A549 (cell line): ENCODE measurements at places on chromosomes 4 and X. TPM values are rescaled to one million over a fixed set of nuclear protein-coding genes. Genes with fewer than 3 reads are reported as not detected.

Gene PIR
- 62.7 to 66.0 TPM (median 63.3 TPM) in 3 replicates for polyA plus RNA-seq

- DNase-seq, result no peak
Measured at GRCh38 chr4:38682336-38682735, 18.3 kb downstream of the KLF3 start.

Gene MXRA5
- polyA plus RNA-seq, result not detected in 3 replicates

DNA sequence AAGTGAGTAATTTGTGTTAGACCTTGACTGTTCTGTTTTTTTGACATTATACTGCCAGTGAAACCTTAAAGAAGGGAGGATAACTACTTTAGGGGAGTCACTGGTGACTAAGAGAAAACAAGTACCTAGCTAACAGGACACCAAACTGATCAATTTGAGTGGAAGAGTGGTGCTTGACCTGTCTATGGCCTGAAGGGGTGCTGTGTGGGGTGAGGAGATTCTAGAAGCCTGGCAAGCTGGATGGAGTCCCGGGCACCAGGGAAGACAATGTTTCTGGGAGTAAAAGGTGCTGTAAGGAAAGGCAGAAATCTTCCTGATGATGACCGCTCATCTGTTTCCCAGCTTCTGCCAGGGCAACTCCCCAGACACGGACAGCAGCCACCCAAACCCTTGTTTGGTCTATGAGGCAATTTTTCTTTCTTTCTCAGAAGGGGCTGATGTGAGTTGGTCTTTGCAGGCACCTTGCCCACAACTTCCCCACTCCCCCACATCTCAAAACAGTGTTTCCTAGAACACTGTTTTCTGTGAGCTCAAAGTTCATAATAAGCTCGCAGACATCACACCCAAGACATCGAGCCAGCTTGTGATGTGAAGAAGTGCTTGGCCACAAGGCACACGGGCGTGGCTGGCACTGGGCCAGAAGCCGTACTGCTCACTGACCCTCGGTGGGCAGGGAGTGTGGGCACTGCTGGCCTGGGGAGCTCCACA, 4.6 kb downstream of the TXK start:
- peak; percentile 13 for DNase-seq

DNA sequence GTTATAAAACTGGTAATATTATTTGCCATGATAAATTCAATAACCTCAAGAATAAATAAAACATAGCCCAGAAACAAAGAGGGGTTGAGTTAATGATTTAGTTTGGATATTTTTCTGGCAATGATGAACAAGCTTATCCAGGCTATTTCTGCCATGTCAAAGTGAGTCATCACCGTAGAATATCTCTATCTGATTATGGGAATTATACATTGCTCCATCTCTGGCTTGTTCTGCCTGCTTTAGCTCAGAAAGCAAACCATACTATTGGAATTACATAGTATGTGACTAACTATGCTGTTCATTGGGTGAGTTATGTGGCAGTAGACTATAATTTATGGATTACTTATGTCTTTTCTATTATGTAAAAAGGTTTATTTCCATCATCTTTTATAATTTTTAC, 680.1 kb upstream of the AADAT start:
- no peak for DNase-seq

- peak; percentile 30 for DNase-seq
Measured at GRCh38 chr4:7124689-7125442, 57.0 kb upstream of the GRPEL1 start.

DNA sequence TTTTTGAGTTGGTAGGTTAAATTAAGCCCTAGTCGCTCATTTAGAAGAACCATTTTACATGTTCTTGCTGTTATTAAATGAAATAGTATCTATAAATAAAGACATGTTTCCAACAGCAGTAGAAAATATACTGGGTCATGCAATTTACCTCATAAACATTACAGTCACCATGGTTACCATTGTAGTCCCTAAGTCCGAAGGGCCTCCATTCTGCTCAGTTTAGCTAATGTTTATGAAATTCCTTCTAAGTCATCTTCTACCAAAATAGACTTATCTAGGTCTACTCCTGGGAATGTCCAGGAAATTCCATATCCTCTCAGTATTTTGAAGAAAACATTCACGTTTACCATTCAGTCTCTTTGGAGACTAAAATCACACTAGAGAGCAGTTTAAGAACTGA, 292.5 kb upstream of the DCAF8L1 start:
- DNase-seq, result no peak

DNA sequence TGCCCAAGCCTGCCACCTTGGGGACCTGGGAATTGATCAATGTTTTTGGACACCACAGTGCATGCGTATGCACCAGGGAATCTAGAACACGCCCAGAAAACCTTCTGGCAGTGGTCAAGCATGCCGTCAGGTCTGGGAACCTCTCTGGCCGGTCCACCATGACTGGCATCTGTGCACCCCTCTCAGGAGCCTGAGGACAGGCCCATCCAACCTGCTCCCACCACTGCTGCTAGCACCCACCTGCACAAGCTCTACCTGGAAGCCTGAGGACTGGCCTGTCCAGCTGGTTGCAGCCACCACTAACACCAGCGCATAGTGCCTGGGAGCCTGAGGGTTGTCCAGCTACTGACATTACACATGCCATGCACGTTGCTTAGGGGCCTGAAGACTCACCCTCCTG, 162.1 kb upstream of the GALNTL6 start:
- no peak for DNase-seq

GRCh38 chr4:129379429-129379828, 283.5 kb downstream of the C4orf33 start:
- no peak for DNase-seq

DNA sequence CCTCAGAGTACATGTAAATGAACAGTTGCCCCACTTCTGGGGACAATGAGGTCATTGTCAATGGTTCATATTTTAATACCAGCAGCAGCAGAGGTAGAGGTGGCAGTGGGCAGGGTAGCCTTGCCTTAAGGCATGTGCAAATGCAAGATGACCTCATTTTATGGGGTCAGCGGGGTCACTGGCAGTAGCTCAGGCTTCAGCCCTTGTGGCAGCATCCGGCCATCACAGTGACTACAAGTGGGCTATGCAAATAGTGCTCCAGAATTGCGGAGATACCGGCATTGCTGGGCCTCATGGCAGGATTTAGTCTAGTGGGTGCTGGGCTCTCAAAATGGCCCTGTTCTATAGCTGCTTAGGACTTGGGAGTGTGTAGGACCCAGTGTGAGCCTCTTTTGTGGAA, 144.7 kb downstream of the FAM47A start:
- no peak for DNase-seq

DNA sequence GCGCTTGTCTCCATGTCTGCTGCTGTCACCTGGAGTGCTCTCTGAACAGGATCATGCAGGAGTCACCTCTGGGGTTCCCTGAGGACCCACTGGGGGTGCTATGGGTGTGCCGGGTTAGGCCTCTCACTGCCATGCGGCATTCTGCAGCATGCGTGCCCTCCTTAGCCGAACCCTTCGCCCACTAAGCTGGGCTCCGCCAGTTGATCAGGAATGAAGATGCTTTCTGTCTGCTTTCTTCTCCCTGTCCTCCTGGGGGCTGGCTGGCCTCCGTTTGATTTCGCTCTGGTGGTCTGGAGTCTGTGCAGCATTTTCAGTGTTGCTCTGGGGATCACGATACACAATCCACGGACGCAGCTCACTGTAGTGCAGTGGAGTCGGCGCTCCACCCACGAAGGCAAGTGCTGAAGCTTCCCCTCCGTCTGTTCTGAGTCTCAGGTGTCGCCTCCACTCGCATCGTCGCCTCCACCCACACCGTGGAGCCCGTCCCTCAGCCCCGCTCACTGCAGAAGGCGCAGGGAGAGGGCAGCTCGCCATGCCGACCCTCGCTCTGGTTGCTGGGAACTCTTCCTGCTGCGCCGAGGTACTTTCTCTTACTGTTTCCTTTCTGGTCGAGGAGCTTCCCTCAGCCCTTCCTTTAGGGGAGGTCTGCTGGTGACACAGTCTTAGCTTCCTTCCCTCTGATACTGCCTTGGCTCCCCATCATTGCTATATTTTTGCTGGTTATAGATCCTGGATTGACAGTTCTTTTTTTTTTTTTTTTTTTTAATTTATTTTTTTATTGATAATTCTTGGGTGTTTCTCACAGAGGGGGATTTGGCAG, 29.2 kb downstream of the LETM1 start:
- no peak for DNase-seq

DNA sequence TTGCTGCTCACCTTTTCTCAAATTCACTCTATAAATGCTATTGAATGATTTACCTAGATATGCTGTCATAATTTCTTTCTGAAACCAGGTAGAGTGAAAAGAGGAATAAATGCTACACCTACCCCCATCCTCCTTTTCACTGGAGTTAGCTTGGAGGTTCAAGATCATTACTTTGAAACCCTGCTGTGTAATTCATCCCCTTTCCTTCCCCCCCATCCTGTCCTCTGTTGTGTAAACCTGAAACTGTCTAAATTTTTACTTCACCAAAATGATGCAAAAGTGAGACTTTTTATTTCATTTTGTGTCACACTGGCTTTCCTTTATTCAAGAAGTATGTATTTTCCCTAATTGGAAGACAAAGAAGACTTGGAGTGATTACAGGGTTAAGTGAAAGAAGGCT, 5.4 kb downstream of the ZCCHC18 start:
- no peak for DNase-seq

DNA sequence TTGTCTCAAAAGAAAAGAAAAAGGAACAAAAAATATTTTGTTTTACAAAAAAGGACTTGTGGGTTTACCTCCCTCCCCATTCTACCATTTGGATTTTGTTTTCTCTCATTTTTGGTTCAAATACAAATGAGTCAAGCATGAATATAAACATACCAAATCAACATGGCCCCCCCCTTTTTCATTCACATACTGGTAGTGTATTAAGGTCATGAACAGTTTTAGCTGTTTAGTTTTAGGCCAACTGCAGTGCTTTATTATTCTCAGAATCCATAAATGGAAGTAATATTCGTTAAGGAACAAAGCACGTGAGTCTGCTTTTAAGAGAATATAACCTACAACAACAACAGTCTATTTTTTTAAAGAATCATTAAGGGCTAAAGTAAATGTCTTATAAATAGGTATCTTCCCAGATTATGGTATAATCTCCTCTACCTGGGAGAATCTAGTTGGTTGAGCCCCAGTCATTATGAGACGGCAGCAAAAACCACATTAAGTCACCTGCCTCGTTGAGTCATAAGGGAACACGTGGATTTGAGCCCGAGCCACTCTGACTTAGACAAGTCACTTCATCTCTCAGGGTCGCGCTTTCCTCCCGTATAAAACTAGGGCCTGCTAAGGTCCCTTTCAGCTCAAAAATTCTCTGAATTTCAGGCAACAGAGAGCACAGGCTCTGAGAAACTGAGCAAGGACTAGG, 26.7 kb downstream of the BCLAF3 start:
- DNase-seq, result no peak

- DNase-seq, result no peak
Measured at GRCh38 chr4:81152839-81153713, 61.9 kb downstream of the PRKG2 start.

DNA sequence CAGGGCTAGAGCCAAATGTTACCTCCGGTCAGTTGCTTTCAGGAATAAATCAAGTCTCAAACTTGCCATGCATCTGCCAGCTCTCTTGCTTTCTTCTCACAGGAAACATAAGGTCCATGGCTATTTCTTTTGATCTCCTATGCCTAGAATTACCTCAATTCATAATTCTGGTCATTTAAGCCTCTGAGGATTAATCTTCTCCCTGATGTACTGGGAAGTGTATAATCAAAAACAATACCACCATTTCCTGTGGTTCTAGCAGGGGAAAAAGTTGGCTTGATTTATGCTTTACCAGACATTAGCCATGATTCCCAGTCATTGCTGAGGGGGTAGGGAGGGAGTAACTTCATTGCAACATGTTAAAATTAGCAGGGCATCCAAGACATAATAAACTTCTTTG, 268.7 kb upstream of the EMCN start:
- no peak for DNase-seq

Gene EFHC2
- polyA plus RNA-seq, result 0.31 to 0.48 TPM (median 0.37 TPM) in 3 replicates

Gene MAMLD1
- 2.3 to 2.5 TPM (median 2.4 TPM) in 3 replicates for polyA plus RNA-seq

Gene PITX2
- polyA plus RNA-seq, result 1.5 to 2.6 TPM (median 2.2 TPM) in 3 replicates

DNA sequence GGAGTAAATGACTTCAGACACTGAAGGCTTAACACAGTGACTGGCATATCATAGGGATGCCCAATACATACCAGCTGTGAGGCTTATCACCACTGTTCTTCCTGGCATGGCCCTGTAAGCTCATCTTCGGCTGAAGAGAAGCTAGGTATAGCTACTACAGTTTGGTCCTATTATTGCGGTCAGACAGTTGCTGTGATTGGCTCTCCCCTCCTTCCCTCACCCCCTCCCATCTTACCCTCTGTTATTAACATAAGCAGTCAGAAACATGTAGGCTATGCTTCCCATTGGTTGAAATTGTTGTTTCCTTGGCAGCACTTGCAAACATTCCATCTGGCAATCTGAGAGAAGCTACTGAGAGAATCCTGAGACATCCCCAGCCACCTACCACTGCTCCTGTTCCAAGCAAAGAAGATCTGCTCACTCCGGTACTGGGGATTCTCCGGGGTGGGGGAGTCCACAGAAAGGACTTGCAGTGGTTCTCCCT, at the start of gene AKAP14:
Gene AKAP14 (plus strand): TSS at position 51 of the 484 bp plus-strand sequence. CDS start 7,331 bp downstream, outside the sequence.
- DNase-seq, result no peak

Gene TMEM131L
- polyA plus RNA-seq, result 3.4 to 4.5 TPM (median 3.9 TPM) in 3 replicates

- no peak for DNase-seq
Measured at GRCh38 chr4:146142768-146143167, 32.8 kb upstream of the LSM6 start.

DNA sequence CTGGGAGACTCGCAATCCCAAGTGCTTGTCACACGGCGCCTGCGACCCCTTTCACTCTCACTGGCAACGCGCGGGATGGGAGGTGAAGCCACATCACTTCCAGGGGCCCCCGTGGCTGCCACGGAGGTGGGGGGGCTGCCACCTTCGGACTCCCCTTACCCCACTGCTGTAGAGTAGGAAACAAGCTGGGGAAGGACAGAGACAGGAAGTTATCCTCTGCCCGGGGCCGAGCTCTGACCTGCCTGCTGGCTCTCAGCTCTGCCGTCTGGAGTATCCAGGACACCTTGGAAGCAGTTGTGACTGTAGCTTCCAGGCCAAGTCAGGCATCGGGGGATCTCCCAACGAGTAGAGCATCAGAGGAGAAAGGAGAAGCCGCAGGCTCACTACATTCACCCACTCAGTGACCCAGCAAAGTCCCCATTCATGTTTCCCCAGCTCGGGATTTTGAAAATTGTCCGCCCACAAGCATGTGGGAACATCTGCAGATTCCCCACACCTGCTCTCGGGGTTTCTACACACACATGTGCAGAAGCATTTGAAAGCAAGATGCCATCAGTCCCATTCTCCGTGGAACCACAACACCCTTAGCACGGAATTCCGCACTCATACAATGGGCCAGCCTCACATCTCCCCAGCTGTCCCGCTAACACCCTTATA, 10.8 kb downstream of the PDZD4 start:
- DNase-seq, result no peak

GRCh38 chr4:24394041-24394440, 190.3 kb downstream of the DHX15 start:
- DNase-seq, result no peak

GRCh38 chrX:55659931-55660330, 36.7 kb downstream of the FOXR2 start:
- DNase-seq, result no peak

Gene AVPR2
- polyA plus RNA-seq, result 0.05 TPM in 1 of 3 replicates, not detected in the others
